8988T (cell line): ENCODE measurements at places on chromosomes 11 and 22.

GRCh38 chr22:42887523-42888507 is 30.7 kb upstream of the ARFGAP3 start:
- no peak for DNase-seq

DNA sequence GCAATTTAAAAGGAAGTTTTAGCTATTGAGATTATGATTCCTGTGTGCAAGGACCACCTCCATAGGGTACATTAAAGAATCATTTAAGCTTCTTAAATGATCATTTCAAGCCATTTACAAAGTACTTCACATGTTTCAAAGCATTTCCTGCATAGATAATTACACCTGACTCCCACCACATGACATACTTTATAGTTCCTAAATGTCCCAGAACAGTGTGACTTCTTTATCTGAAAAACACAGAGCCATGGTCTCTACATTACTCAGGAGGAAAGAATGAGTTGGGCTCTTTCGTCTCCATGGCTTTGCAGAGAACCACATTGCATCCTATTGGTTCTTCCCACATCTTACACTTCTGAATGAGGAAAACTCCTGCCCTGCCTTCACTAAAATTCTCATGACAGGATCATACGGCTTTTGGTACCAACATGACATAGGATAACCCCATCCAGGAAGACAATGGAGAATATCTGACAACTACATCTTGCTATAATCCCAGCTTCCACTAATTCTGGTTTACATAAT is 88.6 kb downstream of the ETS1 start:
- DNase-seq: no peak

DNA sequence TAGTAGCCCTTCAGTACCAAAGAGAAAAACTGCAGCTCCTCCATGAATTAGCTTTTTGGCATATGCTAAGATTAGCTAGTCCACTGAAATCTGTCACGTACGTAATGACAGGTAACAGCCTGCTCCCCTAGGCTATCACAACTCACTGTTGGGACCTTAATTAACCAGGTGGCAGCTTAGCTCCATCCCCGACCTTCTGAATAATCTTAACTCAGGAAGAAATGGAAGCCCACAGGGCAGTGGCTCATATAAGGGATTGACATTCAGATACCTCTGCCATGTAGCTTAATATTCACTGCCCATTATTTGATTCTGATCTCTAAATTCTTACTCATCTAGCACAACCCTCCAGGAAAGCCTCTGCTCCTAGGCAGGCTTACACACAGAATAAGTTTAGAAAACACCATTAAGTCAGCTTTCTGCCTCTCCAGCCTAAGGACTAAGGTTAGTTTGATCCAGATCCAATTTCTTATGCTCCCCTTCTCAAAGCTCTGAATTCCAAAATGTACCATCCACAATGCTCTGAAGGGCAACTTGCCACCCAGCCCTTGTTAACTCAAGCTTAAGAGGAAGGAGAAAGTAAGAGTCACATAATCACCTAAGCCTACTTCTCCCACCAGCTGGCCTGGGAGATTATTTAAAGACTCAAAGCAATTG is 5.0 kb downstream of the HSPA8 start:
- no peak for DNase-seq

- DNase-seq: no peak
These were observed 78.6 kb upstream of the MTNR1B start for GRCh38 chr11:92890846-92891245.

- peak; percentile 81 for DNase-seq
These were observed 14.4 kb downstream of the KCNJ5 start for GRCh38 chr11:128905345-128906184.

DNA sequence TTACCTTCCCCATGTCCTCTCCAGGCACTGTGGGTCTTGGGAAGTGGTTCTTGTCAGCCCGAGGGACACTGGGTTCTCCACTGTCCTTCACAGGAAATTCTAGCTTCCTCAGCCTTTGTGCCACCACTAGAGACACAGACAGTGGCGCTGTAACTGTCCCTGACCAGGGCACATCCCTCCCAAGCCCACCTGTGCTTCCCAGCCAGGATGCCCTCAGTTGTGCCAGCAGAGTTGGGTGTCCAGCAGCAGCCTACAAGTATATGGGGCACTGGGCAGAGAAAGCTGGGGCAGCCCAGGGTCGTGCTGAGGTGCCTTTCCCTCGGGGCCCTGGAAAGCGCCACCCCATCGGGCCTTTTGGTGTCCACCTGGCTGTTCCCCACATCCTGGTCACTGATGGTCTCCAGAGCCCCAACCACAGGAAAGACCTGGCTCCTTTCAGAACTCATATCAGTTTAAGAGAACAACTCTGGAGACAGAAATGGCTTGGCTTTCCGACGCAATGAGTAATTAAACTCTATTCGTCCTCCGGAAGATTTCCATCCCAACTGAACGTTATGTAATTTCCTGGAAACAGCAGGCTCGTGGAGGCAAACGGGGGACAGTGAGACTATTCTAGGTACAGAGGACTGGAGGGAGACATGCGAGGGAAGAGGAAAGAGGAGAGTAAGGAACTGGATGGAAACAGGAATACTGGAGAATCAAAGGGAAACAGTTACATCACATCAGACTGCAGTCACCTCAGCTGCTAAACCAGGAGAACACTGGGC is 28.6 kb downstream of the PPP2R1B start:
- DNase-seq: no peak

GRCh38 chr22:31083923-31084810 is 3.0 kb downstream of the SMTN start:
- peak; percentile 30 for DNase-seq

- DNase-seq: no peak
These were observed 52.0 kb upstream of the DEPDC7 start for GRCh38 chr11:32963721-32964120.

- no peak for DNase-seq
These were observed 394.7 kb downstream of the BRD1 start for GRCh38 chr22:49432897-49433443.

- no peak for DNase-seq
These were observed 26.4 kb downstream of the APOL3 start for GRCh38 chr22:36134182-36134581.

- DNase-seq: no peak
These were observed 4.2 kb downstream of the HSPA8 start for GRCh38 chr11:123057661-123058305.

DNA sequence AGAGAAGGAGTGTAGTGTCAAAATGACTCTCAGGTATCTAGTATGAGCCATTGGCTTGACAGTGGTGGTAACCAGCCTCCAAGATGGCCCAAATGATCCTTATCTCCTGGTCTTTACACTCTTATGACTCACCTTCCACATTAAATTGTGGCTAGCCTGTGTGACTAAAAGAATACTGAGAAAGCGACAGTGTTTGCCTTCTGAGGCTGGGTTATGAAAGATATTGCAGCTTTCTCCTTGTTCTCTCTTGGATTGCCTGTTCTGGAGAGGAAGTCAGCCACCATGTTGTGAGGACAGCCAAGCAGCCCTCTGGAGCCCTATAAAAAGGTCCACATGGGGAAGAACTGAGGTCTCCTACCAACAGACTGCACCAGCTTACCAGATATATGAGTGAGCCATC is 15.8 kb downstream of the C11orf71 start:
- no peak for DNase-seq

- DNase-seq: no peak
These were observed 254.0 kb upstream of the NARS2 start for GRCh38 chr11:78828676-78829075.

GRCh38 chr11:64667154-64667745 is 55.7 kb downstream of the NRXN2 start:
- DNase-seq: no peak

DNA sequence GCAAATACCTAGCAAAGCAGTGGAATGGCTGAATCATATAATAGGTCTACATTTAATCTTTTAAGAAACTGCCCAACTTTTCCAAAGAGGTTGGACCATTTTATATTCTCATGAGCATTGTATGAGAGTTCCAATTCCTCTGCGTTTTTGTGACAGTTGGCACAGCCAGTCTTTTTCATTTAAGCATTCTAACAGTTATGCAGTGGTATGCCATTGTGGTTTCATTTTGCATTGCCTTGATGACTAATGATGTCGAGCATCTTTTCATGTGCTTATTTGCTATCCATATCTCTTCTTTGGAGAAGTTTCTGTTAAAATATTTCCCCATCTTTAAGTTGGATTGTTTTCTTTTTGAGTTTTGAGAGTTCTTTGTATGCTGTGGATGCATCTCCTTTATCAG is 38.7 kb downstream of the EIF3F start:
- DNase-seq: no peak

DNA sequence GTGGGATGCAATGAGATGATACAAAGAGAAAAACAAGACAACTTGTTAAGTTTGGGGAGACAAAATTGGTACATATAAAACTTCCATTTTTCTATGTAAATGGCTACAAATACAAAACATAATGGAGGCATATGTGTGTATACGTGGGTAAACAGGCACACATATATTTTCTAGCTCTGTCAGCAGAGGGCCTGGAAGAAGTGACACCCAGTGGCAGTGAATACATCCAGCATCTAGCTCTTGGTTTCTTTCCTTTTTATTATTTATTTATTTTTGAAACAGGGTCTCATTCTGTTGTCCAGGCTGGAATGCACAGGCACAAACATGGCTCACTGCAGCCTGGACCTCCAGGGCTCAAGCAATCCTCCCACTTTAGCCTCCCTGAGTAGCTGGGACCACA is 5.0 kb upstream of the RASL10A start:
- no peak for DNase-seq

GRCh38 chr11:1832920-1833295 is 1.9 kb upstream of the SYT8 start:
- peak; percentile 31 for DNase-seq

GRCh38 chr22:23396362-23397007 is 183.6 kb downstream of the IGLL1 start:
- no peak for DNase-seq

- DNase-seq: no peak
These were observed 377.6 kb downstream of the DCDC1 start for GRCh38 chr11:30991802-30992512.

- no peak for DNase-seq
These were observed 101.0 kb upstream of the SORL1-AS1 start for GRCh38 chr11:121553806-121554205.
